ENCODE measurements at places on chromosomes 3 and 15.
A peak's percentile ranks its signal among the peaks of the same experiment; 100 is the strongest.

DNA sequence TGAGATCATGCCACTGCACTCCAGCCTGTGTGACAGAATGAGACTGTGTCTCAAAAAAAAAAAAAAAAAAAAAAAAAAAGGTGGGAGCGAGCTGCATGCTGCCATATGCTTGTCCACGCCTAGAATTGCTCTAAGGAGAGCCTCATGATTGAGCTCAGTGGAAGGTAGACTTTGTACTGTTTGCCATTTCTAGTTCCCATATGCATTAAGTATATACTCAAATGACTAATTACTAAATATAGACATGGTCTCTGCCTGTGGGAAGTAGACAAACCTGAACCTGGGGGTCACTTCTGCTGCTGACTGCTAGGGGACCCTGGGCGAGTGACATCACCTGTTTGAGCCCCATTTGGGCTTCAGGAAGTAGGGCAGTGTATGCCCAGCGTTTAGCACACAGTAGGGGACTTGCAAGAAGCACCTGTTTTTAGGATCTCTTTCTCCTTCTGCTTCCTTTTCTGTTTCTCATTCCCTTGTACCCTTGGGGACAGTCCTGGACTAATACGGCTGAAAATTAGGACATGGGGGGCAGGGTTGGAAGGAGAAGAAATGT lies 27.2 kb downstream of the PRKCD start:
- DNase-seq = no peak

DNA sequence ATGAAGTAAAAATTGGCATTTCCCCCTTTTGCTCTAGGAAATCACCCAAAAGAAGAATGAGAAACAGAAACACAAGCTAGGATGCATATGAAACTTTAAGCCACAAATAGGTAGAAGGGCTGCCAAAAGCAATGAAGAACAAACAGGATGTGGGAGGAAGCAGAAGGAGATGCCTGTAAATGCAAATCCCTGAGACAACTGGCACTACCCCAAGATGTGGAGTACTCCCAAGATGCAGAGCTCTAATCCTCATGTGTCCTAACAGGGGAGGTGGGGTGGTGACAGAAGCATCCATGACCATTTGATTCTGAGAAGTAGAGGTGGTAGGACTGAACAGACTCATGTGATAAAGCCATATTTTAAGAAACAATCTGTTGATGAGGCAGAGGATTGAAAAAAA lies 31.9 kb upstream of the ZNF280D start:
- no peak for DNase-seq

DNA sequence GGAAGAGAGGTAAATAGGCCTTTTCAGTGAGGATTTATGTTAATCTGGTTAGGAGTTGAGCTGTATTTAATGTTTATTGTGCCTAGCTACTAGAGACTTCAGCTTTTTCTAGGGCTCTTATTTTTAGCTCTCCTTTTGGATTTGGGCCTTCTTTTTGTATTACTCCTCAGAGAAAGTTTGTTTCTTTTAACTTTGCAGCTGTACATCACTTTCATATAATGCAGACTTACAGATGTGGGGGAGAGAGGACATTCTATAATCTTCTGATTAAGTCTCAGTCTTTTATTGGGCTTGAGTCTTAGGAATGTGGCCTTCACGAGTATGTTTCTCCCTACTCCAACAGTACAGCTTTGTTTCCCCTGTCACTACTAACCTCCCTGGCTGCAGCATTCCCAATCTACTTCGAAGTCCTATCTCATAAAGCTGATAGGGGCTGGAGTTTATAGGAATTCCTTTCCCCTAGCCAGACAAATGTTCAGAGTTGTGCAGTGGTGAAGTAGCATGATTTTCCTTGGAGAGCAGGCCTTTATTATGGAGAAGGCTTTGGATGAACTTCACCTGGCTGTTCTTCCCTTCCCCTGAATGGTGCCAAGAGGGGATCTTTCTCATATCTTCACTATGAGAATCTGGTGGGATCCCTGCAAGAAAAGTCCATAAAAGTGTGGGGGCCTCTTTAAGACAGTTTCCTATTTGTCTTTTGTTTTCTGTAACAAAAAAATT lies 82.2 kb upstream of the CBLB start:
- DNase-seq = no peak

GRCh38 chr3:32882603-32883025 lies 64.8 kb downstream of the TRIM71 start:
- no peak for DNase-seq

- DNase-seq = no peak
Observed at GRCh38 chr15:67465196-67465952, 55.6 kb upstream of the C15orf61 start.

GRCh38 chr3:58173669-58174398 lies 36.9 kb downstream of the DNASE1L3 start:
- DNase-seq = peak; percentile 69

DNA sequence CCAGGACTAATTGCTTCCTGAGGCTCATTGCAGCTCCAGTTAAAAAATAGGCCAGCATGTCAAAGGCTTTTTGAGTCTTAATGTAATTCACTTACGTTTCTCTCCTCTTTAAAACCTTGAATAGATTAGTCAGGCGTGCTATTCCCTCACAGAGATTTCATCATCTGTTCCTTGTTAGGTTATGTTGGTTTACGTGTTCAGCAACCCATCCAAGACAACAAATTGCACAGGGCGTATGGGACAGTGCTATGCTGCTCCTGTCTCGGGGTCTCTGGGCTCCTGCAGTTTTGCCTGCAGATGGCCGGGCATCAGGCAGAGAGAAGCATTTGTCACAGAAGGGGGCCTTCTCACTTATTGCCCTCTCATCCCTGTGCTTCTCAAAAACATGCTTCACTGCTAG lies 117.1 kb downstream of the CHDH start:
- DNase-seq = no peak

GRCh38 chr3:172101107-172101506 lies 61.7 kb downstream of the FNDC3B start:
- no peak for DNase-seq

DNA sequence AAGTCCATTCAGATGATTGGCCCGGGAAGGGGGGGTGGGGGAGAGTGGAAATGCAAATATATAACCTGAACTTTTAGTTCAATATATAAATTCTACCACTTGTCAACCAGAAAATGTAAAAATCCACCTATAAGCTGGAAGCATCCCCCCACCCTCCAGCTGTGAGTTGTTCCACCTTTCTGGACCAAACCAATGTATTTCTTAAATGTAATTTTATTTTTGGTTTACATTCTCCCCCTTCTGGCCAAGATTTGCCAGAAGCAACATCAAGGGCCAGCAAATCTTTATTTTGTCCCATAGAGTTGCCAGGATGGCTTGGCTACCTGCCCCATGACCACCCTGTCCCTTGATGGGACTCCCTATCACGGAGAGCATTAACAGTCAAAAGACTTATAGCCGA lies 545.7 kb downstream of the TBL1XR1 start:
- no peak for DNase-seq

DNA sequence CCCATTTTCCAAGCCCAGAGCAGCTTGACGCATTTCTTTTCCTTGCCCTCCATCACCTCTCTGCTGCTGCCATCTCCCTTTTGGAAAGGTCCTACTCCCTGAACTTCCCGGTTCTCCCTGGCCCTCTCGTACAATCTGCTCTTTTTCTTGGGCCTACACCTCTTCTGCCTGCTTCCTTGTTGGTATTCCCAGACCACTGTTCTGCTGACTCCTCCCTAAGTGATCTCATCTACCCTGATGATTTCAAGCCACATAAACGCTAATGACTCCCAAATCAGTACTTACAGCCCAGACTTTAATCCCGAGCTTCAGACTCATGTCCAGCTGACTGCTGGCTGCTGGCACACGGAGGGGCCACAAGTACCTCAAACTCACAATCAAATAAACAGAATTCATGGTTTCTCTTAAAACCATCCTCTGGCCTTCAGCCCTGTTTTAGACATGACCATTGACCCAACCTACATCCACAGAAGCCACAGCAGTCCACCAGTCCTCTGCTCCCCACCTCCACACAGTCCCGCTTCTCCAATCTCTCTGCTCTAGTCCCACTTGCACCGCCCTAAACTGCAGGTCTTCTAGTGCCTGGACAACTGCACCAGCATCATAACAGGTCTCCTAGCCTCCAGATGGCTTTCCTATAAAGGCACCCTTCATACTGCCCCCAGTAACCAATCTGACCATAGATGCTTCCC lies 57.6 kb downstream of the AAGAB start:
- DNase-seq = no peak

DNA sequence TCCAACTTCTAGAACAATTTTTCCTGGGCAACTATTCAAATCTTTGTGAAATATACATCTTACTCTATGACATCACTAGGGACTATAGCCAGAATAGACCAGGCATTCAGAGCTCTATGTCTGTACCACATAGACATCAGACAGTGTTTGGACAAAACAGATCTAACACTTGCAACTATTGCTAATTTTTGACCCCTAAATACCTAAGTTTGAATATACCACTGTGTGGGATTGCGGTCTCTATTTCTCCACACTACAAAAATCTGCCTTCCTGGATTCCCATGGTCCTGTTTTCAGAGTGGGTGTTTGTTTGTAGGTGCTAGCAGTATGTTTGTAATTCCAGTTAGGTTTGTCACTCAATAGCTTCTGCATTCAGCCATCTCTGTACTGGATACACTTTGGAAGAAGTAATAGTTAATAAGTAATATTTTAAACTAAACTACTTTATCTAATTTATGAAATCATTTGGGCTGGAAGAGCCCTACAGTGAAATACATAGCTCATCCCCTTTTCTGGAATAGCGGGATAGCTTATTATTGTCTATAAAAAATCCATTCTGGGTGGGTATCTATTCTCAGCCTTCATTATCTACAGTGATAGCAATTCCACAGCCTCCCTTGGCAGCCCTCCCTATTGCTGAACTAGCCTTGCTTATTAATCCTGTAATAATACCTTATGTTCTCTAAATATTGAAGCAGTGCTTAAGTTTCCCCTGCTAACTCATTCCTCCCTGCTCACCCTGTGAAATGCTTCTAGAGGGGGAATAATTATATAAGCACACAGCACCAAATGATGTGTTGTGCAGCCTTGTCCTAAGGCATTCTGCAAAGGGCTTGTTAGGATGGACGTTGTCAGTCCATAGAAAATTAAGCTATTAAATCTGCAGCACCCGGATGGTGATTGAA lies 49.4 kb downstream of the RBMS3 start:
- DNase-seq = no peak

- no peak for DNase-seq
Observed at GRCh38 chr15:60798821-60799220, 319.9 kb upstream of the ICE2 start.

DNA sequence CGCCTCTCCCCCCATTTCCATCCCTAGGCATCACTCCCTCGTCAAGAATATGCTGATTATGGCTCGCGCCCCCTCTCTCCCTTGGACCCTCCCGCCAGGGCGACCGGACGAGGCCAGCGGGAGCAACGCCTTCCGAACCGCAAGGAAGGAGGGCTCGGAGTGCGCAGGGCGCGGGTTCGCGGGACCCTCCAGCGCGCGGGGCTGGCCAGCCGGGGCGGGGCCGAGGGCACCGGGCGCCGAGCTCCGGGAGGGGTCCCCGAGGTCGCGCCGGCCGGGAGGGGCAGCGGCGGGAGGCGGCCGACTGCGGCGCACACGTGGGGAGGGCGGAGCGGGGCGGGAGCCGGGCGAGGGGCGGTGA lies 483 bp downstream of the EHD4 start:
- no peak for DNase-seq

- no peak for DNase-seq
Observed at GRCh38 chr3:88346643-88347042, 196.9 kb downstream of the C3orf38 start.

DNA sequence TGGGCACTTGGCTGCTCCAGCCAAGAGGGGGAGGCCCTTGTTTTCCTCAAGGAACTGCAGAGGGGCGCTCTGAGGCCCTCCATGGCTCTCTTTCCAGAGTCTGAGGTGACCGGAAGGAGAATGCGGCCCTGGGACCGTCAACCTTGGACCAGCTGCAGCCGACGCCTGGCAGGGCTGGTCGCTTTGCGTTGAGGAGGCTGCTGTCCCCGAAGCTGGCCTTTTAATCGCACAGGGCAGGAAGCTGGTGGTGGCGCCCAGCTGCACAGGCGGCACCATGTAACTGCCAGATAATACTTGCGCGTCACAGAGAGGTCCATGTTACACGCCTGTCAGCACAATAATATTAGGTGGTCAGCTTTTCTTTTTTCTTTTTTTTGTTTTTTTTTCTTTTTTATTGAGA lies 875 bp upstream of the HLTF start:
- no peak for DNase-seq

GRCh38 chr15:33022629-33023028 lies 171.9 kb downstream of the FMN1 start:
- DNase-seq = no peak

GRCh38 chr3:185983495-185984141 lies 45.8 kb upstream of the TRA2B start:
- DNase-seq = peak; percentile 71

- DNase-seq = no peak
Observed at GRCh38 chr3:184481984-184482671, 79.5 kb upstream of the EPHB3 start.

GRCh38 chr3:49807431-49808114 lies 4.5 kb downstream of the INKA1 start:
- no peak for DNase-seq

DNA sequence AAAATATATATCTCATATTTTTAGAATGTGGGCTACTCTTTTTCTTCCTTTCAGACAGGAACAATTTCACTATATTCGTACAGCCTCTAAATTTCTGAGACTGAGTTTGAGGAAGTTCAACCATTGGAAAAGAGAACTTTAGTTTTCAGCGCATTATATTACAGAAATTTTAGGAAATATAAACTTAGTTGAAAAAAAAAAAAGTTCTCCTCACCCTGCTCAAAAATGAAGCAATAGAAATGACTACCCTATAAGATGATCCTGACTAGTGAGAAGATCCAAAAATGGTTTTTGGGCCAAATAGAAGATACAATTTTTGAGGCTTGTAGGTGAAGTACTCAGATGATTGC lies 139.6 kb downstream of the MCTP2 start:
- no peak for DNase-seq

- DNase-seq = no peak
Observed at GRCh38 chr3:24264748-24265158, 229.9 kb downstream of the THRB start.

DNA sequence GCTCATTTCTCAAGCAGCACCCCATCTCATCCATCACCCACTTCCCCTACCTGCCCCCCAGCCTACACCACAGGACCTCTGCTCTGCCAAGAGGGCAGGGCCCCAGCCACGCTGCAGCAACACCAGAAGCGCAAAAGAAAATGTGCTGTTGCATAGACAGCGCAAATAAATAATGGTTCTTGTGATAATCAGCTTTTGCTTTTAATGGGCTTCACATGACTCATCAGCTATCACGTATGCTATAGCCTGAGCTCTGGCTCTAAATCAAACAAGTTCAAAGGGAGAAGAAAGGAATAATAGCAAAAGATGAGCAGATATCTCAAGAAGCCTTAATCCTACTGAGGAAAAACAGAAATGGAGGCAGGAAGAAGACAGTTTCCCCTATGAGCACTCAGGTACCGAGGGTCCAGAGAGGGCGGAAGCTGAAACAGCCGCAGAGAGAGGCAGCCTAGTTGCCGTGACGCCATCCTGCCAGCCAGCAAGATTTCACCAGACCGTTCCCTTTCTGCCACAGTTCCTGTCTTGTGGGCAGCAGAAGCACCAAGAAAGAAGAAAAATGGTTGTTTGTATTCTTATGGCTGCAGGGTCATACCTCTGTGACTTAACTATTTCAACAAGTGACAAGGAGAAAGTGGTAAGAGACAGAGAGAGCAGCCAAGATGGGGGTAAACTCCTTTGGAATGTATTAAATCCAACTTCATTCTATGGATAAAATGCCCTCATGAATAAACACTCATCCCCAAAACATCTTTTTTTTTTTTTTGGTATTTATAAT lies 22.0 kb downstream of the RAB27A start:
- no peak for DNase-seq
